CD8-positive, alpha-beta T cell (primary cell): ENCODE measurements at places on chromosomes 4 and X. TPM values are rescaled to one million over a fixed set of nuclear protein-coding genes. Genes with fewer than 3 reads are reported as not detected.

Gene HTT-AS
- total RNA-seq: not detected

Gene PWWP3B
- total RNA-seq: not detected

Gene CSAG2
- total RNA-seq: not detected

Gene CCDC149
- not detected for total RNA-seq

Gene TCEAL6
- not detected for total RNA-seq

Gene PCDH10
- not detected for total RNA-seq

Gene FBXW7
- total RNA-seq: 129 TPM

Gene ARSD
- 0.72 TPM for total RNA-seq

Gene DMRTC1
- 0.64 TPM for total RNA-seq

Gene BMP2K
- 4.6 TPM for total RNA-seq

Gene KIAA1210
- not detected for total RNA-seq

Gene AFM
- not detected for total RNA-seq

Gene IL1RAPL1
- total RNA-seq: not detected

Gene P2RY10
- 81.2 TPM for total RNA-seq

Gene POU3F4
- total RNA-seq: not detected

Gene SRD5A3
- 1.1 TPM for total RNA-seq

Gene EVC2
- 1.4 TPM for total RNA-seq

Gene USO1
- 10.2 TPM for total RNA-seq

Gene MTMR8
- 2.5 TPM for total RNA-seq

Gene C1QTNF7
- not detected for total RNA-seq

Gene ZCCHC18
- 5.9 TPM for total RNA-seq

Gene PROM1
- not detected for total RNA-seq

Gene MAEA
- total RNA-seq: 74.6 TPM

Gene ADH4
- not detected for total RNA-seq

Gene ABLIM2
- total RNA-seq: 1.6 TPM

Gene AMOT
- total RNA-seq: 1.3 TPM

Gene CSN1S1
- total RNA-seq: not detected

Gene FOXR2
- total RNA-seq: not detected

Gene PPP2R2C
- not detected for total RNA-seq

Gene SSX4
- total RNA-seq: not detected

Gene TKTL2
- total RNA-seq: not detected

Gene GUCY1B1
- not detected for total RNA-seq

Gene COL25A1
- total RNA-seq: not detected

Gene ZAR1
- total RNA-seq: not detected

Gene KLKB1
- total RNA-seq: 0.35 TPM

Gene ING2
- total RNA-seq: 16.3 TPM

Gene PASD1
- total RNA-seq: not detected

Gene PI4K2B
- 5.7 TPM for total RNA-seq

Gene AVPR2
- not detected for total RNA-seq

Gene FAT1
- total RNA-seq: not detected

Gene IGSF1
- total RNA-seq: not detected
